ENCODE measurements at places on chromosomes 6 and 20. TPM values are rescaled to one million over a fixed set of nuclear protein-coding genes. Genes with fewer than 3 reads are reported as not detected.

GRCh38 chr6:65760285-65760684 lies 53.3 kb upstream of the EYS start:
- no peak overlapping the region for H3K27ac ChIP-seq
- no peaks in the 10 kb centered on the region for H3K27me3 ChIP-seq
- H3K4me3 ChIP-seq, result no peak overlapping the region
- no peaks in the 10 kb centered on the region for H3K36me3 ChIP-seq

DNA sequence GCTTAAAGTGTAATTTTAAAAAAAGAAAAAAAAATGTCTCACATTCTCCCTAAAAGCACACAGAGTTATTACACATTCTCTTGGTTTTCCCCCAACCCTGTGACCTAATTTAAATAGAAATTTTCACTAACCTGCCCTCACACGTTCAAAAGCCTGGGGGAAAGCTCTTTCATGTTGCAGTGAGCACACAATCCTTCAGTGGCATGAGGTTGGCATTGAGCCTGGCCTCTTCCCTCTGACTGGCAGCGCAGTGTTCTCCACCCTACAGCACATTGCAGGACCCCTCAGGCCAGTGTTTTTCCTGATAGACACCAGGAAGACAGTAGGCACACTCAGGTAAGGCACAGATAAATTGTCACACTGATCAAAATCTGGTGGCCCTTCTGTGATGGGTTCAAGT lies 34.1 kb downstream of the TNFRSF21 start:
- no peaks in the 10 kb centered on the region for H3K4me1 ChIP-seq
- H3K4me3 ChIP-seq, result no peak overlapping the region
- H3K27me3 ChIP-seq, result no peaks in the 10 kb centered on the region
- no peaks in the 10 kb centered on the region for H3K36me3 ChIP-seq
- no peak overlapping the region for H3K27ac ChIP-seq
- no peak for DNase-seq

DNA sequence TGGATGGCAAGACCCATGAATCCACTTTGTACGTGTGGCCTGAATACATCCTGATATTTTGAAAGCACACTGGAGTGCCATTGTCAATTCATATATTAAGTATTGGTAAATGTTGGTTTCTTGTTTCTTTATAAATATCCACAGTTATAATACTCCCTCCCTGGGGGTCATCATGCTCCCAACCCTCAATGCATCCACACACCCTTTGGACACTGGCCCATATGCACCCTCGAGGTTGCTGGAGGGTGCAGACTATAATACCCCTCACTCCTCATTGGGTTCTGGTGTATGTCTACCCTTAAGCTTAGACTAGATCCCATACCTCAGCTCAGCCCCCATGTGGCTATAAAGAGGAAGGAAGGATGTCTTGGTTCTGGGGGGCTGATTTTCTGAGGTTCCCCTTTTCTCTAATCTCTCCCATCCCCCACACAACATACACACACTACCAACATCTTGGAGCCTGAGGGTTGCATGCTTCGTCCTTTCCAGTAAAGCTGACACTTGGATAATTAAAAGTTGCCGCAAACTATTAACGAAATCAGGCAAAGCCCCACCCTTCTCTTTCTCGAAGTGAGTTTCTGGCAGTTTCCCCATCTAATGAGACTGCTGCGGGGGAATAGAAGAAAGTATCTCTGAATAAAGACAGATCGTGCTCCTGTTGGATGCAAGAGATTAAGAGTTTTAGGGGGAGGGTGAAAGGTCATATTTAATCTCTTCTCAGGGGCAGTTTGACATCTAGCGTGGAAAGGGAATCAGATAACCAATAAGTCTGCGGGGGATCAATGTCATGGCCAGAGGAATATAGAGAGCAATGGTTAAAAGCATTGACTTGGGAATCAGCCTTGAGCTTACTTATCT lies 7.4 kb downstream of the PIM1 start:
- no peak overlapping the region for H3K27ac ChIP-seq
- H3K4me1 ChIP-seq, result no peaks in the 10 kb centered on the region
- H3K36me3 ChIP-seq, result no peaks in the 10 kb centered on the region
- no peak for DNase-seq

- no peaks in the 10 kb centered on the region for H3K36me3 ChIP-seq
- no peaks in the 10 kb centered on the region for H3K27me3 ChIP-seq
- H3K4me3 ChIP-seq, result no peak overlapping the region
- DNase-seq, result no peak
- no peaks in the 10 kb centered on the region for H3K4me1 ChIP-seq
Measured at GRCh38 chr20:59631751-59632540, 27.6 kb downstream of the PHACTR3 start.

- H3K4me1 ChIP-seq, result no peaks in the 10 kb centered on the region
Measured at GRCh38 chr20:19473922-19474286, 261.5 kb downstream of the SLC24A3 start.

- no peak overlapping the region for H3K4me3 ChIP-seq
- no peak overlapping the region for H3K27ac ChIP-seq
- DNase-seq, result no peak
- no peaks in the 10 kb centered on the region for H3K4me1 ChIP-seq
Measured at GRCh38 chr6:155377061-155377460, 62.8 kb upstream of the TFB1M start.

The SNRPB gene
- 179 TPM for total RNA-seq

The ARFGEF3 gene
- total RNA-seq, result 28.1 TPM

- no peaks in the 10 kb centered on the region for H3K4me1 ChIP-seq
- H3K27ac ChIP-seq, result no peak overlapping the region
- no peak overlapping the region for H3K4me3 ChIP-seq
- H3K27me3 ChIP-seq, result peaks cover 64% of the 10 kb centered on the region
- H3K36me3 ChIP-seq, result no peaks in the 10 kb centered on the region
- no peak for DNase-seq
Measured at GRCh38 chr20:63394069-63394919, 33.1 kb upstream of the CHRNA4 start.

Measured in breast epithelium (tissue), 4 donors.